H9 (cell line): ENCODE measurements at places on chromosomes 3 and 15. TPM values are rescaled to one million over a fixed set of nuclear protein-coding genes. Genes with fewer than 3 reads are reported as not detected.

DNA sequence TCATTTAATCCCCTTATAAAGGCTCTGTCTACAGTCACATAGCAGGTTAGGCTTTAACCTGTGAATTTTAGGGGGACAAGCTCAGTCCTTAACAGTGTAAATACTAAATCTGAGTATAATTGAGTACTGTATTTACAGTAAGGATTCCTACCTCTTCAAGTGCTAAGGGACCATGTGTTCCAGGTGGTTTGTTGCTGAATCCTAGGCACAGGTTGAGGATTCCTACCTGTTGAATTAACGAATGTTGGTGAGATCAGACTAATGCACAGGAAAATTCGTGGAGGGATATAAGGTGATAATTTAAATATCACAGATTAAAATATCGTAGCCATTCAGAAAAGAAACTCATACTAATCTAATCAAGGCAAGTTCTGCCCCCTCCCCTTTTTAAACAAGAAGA is 24.9 kb downstream of the CDV3 start:
- no peak overlapping the region for H3K4me3 ChIP-seq
- H3K27me3 ChIP-seq: no peaks in the 10 kb centered on the region
- H3K27ac ChIP-seq: no peak overlapping the region
- H3K4me1 ChIP-seq: no peaks in the 10 kb centered on the region
- no peaks in the 10 kb centered on the region; the same call in 1 of the 3 replicates for H3K36me3 ChIP-seq
- no peak for DNase-seq

DNA sequence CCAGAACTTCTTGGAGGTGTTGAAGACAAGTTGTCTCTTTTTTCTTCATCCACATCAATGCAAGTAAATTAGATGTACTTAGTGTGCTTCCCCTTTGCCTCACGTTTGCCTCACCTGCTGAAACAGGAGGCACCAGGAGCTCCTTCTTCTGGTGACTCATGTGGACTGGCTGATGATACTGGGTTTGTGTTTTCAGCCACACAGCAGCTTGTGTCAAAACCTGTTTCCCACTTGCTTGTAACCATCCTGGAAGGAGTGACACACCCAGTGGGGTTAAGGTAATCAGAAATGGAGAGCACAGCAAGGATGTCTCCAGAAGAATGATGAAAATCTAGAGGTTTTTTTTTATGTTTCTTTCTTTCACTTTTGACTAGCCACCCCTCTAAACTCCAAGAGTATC is 143.3 kb upstream of the RBMS3 start:
- no peaks in the 10 kb centered on the region for H3K27me3 ChIP-seq

DNA sequence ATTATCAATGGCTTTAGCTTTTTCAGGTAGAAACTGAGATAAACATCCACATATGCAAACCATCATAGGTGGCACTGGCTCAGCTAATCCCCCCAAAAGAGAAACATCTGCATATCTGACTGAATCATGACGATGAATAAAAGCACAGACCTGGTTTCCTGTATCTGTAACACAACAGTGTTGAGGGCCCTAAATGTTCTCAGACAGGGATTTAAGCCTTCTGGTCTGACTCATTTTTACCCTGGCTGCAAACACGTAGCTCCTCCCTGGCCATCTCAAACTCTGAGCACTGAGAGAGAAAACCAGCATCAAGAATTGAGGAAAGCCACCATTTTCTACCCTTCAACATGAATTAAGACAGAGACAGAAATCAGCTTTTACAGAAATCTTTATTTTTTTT is 35.2 kb downstream of the GLB1 start:
- no peak overlapping the region for H3K27ac ChIP-seq
- no peaks in the 10 kb centered on the region for H3K27me3 ChIP-seq
- H3K4me3 ChIP-seq: no peak overlapping the region
- no peaks in the 10 kb centered on the region for H3K4me1 ChIP-seq
- peaks cover 40% of the 10 kb centered on the region for H3K36me3 ChIP-seq

DNA sequence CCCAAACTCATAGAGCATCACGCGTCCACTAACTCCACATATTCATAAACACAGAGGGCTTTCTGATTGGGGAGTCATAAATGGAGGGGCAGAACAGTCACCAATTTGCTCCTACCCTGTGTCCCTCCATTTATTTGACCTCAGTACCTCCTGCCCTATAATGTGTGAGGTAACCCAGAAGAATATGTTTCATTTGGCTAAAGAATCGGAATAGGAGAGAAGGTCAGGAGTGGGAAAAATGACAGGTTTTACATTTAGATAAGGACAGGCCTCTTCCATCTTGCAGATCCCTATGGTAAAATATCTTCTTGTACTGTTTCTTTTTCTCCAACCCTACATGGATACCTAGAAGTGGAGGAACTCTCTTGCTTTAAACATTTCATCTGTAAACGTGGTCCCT is 578.0 kb downstream of the TUSC7 start:
- no peak overlapping the region for H3K27ac ChIP-seq
- DNase-seq: no peak
- no peak overlapping the region for H3K4me3 ChIP-seq
- H3K4me1 ChIP-seq: peaks cover 3% of the 10 kb centered on the region

DNA sequence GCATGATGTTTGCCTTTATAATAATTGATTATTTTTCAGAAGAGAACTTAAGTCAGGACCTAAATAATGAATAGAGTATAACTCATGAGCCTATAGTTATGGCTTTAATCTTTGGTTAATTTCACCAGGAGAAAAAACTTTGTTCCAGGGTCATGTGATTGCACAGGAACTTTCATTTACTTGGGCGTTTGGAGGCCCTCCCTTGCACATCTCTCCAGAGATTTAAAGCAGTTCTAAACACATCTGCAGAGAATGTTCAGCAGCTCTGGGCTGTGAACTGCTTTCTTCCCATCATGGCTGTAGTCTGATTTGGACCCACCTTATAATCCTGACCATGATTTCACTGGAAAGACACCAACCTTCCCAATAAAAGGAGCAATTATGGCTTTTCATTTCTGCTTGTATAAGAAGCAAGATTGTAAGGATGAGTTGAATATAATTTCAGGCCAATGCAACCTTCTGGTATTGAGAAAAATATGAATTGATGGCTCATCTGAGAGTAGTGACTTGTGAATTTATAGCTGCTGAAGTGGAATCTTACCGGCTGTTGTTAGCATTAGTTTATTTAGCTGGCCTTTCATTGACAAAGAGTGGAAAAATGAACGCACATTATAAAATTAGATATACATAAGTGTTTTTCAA is 80.9 kb upstream of the PRTG start:
- H3K36me3 ChIP-seq: no peaks in the 10 kb centered on the region
- H3K4me3 ChIP-seq: no peak overlapping the region
- no peak for DNase-seq
- no peak overlapping the region for H3K27ac ChIP-seq
- H3K4me1 ChIP-seq: no peaks in the 10 kb centered on the region

- H3K4me3 ChIP-seq: no peak overlapping the region
- H3K27me3 ChIP-seq: no peaks in the 10 kb centered on the region
- peaks cover 9% of the 10 kb centered on the region for H3K4me1 ChIP-seq
- DNase-seq: no peak
- no peak overlapping the region for H3K27ac ChIP-seq
Observed at GRCh38 chr3:177730814-177731213, 533.5 kb upstream of the TBL1XR1 start.

DNA sequence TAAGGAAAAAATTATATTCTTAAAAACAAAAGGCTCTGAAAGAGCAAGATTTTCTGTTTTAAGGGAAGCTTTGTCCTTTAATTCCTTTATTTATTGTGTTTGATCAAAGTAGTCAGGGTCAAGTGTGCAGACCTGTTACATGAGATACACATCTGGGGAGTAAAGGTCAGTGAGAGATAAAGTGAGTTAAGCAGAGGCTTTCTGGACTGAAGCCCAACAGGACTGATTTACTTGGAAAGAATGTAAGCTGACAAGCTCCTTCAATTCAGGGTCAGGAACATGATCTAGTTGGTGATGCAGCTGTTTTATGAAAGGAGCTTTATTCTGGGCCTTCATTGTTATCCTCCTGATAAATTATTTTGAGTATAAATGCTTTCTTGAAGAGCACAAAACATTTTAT is 20.7 kb upstream of the OTOL1 start:
- no peak for DNase-seq
- no peak overlapping the region for H3K27ac ChIP-seq
- no peaks in the 10 kb centered on the region for H3K36me3 ChIP-seq
- H3K4me1 ChIP-seq: no peaks in the 10 kb centered on the region; the same call in 1 of the 2 replicates
- no peaks in the 10 kb centered on the region for H3K27me3 ChIP-seq

DNA sequence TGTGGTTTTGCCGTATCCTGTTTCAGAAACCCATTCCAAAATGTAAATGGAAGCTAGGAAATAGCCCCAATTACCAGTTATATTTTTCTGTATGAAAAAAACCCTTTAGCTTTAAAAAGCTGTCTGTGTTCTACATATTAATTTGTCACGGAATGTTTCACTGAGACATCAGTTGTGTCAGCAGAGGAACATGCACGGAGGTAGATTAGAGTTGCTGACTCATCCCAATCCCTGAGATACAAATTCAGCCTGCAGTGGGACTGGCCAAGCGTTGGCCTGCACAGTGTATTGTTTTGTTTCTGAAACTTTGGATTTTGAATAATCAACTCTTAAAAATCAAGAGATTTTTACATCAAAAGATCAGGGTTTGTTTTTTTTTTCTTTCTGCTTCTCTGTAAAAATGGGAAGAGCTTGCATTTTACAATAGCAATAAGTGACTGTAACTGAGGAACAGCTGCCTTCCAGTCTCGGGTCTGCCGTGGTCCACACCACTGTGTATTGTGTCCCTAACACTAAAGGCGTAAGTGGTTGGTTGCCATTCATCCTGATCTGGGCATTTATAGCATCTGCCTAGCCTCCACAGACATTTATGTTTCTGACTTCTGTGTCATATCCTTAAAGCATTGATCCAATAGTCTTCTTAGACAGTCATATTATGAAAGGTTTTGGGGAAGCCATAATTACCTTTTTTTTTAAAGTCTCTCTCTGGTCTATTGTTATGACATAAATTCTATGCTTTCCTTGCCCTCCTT is 218.1 kb downstream of the ADAMTSL3 start:
- H3K27me3 ChIP-seq: no peaks in the 10 kb centered on the region
- H3K4me1 ChIP-seq: no peaks in the 10 kb centered on the region
- no peaks in the 10 kb centered on the region for H3K36me3 ChIP-seq
- no peak overlapping the region for H3K4me3 ChIP-seq
- no peak overlapping the region for H3K27ac ChIP-seq
- no peak for DNase-seq

GRCh38 chr15:89991312-89991711 is 9.8 kb upstream of the ZNF710 start:
- no peak overlapping the region for H3K4me3 ChIP-seq
- H3K27ac ChIP-seq: no peak overlapping the region
- H3K4me1 ChIP-seq: no peaks in the 10 kb centered on the region
- no peak for DNase-seq
- H3K36me3 ChIP-seq: no peaks in the 10 kb centered on the region
- H3K27me3 ChIP-seq: no peaks in the 10 kb centered on the region

DNA sequence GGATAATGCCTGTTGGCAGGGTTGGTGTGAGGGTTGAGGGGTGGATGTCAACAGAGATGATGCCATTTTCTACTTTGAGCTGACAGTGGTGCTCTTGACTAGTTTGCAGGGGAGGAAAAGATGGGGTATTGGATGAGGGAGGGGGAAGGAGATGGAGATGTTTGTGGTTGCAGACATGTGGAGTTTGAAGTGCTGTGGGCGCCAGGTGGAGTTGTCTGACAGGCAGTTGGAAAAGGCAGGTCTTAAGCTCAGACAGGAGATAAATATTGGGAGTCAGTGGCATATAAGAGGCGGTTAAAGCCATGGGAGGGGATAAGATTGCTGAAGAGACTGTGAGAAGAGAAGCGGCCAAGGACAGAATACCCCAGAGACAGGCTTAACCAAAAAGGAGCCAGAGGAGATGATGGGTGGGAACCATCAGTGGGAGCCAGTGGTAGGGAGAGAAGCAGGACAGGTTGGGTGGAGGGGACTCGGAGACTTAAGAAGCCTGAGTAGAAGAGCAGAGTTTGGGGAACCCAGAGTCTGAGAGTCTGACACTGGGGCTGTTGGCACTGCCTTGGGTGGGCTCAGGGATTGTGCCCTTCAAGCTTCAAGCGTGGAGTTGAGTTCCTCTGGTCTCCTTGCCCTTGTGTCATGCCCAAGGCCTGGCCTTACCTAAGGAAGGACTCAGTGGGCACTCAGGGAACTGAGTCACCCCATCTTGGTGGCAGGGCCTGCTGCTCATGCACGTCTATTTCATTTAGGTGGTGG is 13.9 kb downstream of the COPG1 start:
- H3K36me3 ChIP-seq: peaks cover 95% of the 10 kb centered on the region
- no peaks in the 10 kb centered on the region for H3K27me3 ChIP-seq
- no peaks in the 10 kb centered on the region for H3K4me1 ChIP-seq
- DNase-seq: no peak
- no peak overlapping the region for H3K27ac ChIP-seq
- no peak overlapping the region; the same call in 2 of the 3 replicates for H3K4me3 ChIP-seq

- peaks cover 3% of the 10 kb centered on the region; the same call in 1 of the 2 replicates for H3K4me1 ChIP-seq
- H3K4me3 ChIP-seq: no peak overlapping the region
- DNase-seq: no peak
- no peaks in the 10 kb centered on the region for H3K36me3 ChIP-seq
- H3K27ac ChIP-seq: no peak overlapping the region
Observed at GRCh38 chr3:4474683-4475490, 7.8 kb upstream of the SUMF1 start.

DNA sequence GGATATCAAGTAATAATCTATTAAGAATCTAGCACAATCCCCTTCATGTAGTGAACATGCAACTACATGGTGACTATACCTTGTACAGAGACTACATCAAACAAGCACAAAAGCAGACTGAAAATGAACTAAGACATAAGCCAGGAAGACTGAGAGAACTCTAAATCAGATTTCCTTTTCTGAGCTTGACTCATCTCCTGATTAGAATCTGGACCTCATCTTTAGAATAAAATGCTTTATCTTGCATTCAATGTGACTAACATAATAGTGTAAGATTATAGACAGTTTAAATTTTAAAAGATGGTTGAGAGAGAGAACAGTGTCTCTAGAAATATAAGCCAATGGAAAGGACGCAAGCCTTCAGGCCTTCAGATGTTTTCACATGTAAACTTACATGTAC is 17.5 kb upstream of the PKM start:
- H3K36me3 ChIP-seq: peaks cover 65% of the 10 kb centered on the region
- H3K4me3 ChIP-seq: no peak overlapping the region
- peaks cover 6% of the 10 kb centered on the region for H3K27me3 ChIP-seq
- no peaks in the 10 kb centered on the region for H3K4me1 ChIP-seq
- DNase-seq: no peak
- H3K27ac ChIP-seq: no peak overlapping the region

- no peaks in the 10 kb centered on the region for H3K27me3 ChIP-seq
- no peak for DNase-seq
- H3K27ac ChIP-seq: no peak overlapping the region
- peaks cover 1% of the 10 kb centered on the region; the same call in 1 of the 2 replicates for H3K4me1 ChIP-seq
- no peak overlapping the region for H3K4me3 ChIP-seq
- peaks cover 13% of the 10 kb centered on the region; the same call in 1 of the 2 replicates for H3K36me3 ChIP-seq
Observed at GRCh38 chr3:61802772-61803171, 241.4 kb downstream of the PTPRG start.

- H3K36me3 ChIP-seq: peaks cover 17% of the 10 kb centered on the region
- no peak for DNase-seq
- H3K4me1 ChIP-seq: no peaks in the 10 kb centered on the region
- H3K27me3 ChIP-seq: no peaks in the 10 kb centered on the region
- no peak overlapping the region for H3K27ac ChIP-seq
Observed at GRCh38 chr15:40684381-40684780, 10.6 kb upstream of the RAD51 start.

The EOMES gene
- 1.7 and 2.0 TPM in 2 replicates for total RNA-seq

The CEMIP gene
- 0.09 and 0.26 TPM in 2 replicates for total RNA-seq

The SKIC8 gene
- total RNA-seq: 43.8 and 45.6 TPM in 2 replicates

The TRAT1 gene
- not detected in 2 replicates for total RNA-seq

The CAV3 gene
- total RNA-seq: not detected in 2 replicates

The XYLB gene
- 2.4 and 2.6 TPM in 2 replicates for total RNA-seq

The IFT80 gene
- 22.6 and 29.0 TPM in 2 replicates for total RNA-seq
